ENCODE measurements at places on chromosomes 3 and 15.
A peak's percentile ranks its signal among the peaks of the same experiment; 100 is the strongest.

DNA sequence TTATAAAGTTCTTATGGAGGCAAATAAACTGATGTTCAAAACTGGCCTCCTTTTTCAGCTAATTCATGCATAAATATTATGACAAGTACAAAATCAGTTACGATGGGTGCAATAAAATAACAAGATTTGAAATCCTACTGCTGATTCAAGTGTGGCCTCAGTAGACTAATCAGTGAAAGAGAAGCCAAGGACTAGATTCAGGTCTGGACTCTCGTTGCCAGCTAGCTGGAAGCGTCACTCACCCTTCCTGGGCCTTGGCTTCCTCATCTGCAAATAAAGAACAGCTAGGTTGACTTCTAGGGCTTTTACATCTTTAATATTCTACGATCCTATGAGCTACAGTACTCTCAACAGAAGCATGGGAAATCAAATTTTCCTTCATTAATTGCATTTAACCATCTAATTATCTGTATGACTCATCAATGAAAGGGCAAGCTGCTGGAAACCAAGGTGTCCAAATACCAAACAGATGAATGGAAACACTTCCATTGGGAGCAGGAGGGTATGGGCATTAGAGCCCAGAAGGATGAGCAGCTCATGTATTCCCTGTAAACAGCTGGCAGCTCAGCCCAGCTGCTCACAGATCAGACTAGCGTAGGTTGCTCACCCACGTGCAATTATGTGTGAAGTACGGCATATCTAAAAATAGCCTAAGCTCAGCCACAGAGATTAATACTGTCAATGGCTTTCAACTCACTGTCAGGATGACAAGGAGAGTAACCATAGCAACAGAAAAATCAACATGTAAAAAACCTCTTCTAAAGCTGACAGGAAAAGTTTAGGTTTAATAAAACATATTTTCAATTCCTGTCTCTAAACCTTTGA lies 294.8 kb downstream of the PLCL2 start:
- DNase-seq, result no peak

DNA sequence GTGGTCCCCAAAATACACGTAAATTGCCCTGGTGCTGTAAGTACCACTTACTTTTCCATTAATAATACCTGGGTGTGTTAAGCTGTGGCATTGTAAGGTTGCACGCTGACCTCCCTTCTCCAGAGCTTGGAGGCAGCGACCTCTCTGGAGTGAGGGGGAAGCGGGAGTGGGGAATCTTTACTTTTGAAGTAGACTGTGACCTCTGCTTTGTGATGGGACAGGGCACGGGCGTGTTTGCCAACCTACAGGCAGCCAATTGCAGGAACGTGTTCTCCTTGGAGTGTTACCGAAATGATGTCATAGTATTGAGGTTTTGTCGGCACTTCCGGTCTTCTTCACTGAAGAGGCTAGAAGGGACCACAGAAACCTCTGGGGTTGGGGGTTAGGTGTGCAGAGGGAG lies 227.3 kb upstream of the C2CD4B start:
- no peak for DNase-seq

DNA sequence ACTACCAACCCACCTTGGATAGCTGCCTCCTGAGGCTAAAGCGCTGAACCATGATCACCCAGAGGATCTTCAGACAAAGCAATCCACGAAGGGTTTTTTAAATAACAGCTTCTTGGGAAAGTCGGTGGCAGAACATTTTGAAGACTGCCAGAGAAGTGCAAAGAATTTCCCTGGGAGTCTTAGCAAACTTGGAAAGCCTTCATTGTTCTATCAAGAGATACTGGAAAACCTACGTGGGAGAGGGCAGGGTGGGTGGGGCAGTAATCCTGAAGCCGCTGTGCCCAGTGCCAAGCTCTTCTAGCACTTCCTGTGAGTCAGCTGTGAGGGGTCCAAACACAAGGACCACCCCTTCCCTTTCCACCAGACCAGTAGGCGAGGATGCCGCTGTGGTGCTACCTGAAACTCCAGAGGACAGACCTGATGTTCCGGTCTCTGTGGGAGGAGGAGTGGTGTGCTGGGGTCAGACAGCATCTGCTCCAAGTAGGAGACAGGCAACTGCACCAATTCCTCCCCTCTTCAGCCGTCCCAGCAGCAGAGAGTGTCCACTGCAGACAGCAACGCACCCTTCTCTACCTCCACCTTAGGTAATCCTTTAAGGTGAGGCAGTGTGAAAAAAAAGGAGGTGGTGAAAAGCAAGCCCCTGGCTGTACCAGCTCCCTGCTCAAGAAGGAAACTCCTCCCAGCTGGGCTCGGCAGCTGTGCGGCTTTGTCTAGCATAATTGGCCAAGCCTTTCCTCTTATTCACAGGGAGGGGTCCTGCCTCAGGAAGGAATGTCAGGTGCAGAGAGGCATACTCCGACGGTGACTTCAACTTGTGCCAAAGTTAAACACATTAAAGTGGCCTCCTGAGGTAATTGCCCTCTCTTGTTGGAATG lies 99.0 kb downstream of the TMCC1 start:
- peak; percentile 63 for DNase-seq

DNA sequence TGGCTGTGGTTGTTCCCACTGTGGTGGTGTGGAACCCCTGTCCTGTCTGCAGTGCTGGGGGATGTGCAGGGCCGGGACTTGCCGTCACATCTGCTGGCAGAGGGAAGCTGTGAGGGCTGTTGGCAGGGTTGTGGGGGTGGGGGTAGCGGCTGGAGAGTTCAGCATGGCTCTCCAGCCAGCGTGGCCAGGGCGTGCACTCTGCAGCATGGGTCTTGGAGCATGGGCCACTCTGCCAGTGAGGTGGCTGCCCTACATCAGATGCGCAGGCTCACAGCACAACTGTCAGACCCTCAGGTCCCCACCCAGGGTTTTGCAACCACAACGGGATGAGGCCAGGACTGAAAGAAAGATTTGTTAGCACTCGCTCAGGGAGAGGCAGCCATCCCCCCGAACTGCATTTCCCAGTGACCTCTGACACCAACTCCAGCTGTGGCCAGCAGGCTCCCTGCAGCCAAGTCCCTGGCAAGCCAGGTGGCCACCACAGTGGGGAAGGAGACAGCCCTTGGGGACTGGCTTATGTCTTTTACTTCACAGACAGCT lies 237.7 kb upstream of the LYSMD4 start:
- no peak for DNase-seq

DNA sequence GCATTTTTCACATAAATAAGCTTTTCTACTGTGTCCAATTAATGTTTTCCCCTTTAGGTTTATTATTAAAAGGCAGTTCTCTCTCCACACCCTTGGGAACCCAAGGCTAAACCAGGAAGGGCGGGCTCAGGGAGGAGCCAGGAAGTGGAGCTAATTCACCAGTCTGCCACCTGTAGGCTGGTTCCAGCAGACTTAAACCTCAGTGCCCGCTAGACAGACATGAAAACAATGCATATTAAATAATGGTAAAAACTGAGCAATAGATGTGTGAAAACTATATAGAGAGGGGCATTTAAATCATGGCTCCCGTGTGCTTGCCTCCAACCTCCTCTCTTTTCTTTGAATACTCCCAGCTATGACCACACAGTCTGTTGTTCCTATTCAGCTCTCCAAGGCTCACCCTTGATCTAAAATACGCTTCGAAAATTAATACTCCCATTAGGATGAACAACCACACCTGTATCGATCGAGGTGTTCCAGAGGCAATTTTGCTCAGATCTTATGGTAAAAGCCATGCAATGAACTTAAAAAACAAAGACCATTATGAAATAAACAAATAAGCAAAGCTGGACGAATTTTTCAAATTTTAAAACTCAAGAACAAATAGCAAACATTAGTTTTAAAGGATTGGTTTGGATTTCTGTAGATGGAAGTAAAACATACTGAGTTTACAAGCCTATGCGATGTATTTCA lies 253.3 kb downstream of the TJP1 start:
- no peak for DNase-seq

- no peak for DNase-seq
These were observed 106.1 kb downstream of the MEGF11 start for GRCh38 chr15:66147440-66147839.

DNA sequence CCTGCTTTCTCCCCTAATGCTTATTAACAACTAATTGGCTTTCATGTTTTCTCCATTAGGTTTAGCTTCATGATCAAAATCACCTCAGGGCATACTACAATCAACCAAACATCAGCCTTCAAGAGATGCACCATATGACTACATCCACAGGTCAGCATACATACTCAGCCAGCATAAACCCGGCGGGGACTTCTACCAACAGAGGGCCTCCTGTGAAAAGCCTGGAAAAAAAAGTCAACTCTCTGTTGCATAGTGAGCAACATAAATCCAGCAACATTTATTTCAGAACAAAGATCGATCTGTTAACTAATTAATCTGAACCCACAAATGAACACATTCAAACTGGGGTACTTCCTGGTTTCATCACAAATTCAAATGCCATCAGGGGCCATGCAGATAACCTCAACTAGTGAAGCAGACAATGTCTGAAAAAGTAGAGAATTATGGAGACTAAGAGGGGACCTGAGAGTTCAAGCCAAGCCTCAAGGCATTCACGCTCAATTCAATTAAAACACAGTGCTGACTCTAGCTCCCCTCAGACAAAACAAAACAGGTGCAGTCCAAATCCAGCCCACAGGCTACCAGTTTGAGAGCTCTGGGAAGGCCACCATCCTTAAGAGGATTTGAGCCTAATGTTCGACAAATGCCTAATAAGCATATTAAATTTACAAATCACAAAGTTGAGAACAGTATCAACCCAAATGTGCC lies 124.5 kb downstream of the MAGI1 start:
- no peak for DNase-seq

- peak; percentile 57 for DNase-seq
These were observed 28.3 kb downstream of the RUVBL1 start for GRCh38 chr3:128095222-128095703.

DNA sequence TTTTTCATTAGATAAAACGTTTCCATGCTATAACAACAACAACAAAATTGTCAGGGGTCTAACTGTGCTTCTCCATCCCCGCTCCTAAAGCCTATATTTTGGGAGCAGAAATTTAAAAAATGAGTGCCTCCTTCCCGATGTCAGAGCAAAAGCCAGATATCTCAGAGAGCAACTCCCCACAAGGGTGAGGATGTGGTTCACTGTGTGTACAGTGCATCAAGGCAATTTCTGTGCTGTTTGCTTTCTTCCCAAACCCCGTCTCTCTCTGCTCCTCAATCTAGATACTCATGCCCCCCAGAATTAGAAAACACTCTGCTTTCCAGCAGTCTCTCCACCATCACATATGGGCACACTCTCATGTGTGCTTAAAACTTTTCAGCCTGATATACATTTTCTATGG lies 76.7 kb upstream of the MBNL1 start:
- no peak for DNase-seq

DNA sequence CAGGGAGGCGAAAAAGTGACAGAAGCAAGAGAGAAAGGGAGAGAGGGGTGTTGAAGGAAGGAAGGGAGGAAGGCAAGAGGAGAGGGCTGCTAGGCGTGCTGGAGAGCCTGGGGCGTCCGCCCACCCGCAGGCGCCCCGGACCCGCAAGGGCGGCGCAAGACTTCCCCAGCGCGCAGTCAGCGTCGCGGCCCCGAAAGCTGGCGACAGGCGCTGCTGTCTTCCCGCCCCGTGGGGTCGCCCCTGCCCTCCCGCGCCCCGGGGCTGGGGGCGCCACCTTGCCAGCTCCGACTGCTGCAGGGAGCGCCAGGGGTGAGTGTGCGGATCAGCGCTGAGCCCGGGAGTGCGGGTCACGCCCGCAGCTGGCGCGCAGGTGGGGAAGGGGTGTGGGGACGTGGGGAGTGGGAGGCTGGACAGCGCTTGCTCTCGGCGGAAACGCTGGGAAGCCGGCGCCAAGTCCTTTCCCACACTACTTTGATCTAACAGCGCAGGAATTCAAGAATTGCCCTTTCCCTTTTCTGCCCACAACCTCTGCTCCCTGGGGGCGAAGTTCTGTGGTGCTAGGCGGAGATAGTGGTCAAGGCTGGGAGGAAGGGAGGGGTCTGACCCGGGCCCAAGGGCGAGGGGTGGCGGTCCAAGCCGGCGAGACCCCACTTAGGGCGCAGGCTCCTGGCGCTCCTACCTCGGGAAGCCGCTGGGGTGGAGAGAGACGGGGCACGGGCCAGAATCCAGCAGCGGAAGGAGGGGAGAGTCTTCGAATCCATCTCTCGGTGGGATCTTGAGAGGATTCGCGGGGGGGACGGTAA lies 266.1 kb downstream of the CGGBP1 start:
- no peak for DNase-seq
